PC-3 (cell line): ENCODE measurements at places on chromosomes 1 and 21. TPM values are rescaled to one million over a fixed set of nuclear protein-coding genes. Genes with fewer than 3 reads are reported as not detected.
A peak's percentile ranks its signal among the peaks of the same experiment; 100 is the strongest.

DNA sequence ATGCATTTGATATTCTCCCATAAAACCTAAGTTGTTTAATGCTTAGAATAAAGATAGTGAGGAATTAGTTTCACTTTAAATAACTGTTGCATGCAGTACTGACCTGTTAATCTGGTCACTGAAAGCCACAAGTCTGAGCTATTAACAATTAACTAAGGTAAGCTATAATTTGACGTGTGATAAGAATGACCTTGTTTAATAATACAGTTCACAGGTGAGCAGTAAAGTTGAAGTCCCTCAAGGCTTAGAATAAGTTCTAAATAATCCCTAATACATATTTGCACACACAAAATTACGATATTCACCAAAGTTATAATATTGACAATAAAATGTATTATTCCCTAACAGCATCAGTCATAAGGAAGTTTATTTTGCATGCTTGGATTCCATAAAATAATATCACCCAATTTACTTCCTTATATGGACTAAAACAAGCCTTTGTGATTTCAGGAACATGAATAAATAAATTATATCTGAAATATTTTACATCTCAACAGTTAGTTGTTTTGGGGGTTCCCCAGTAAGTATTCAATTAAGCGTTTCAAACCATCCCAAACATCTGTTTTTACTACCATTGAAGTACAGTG lies 70.6 kb upstream of the CHRM3 start:
- DNase-seq: no peak

The TRNP1 gene
- 108 and 109 TPM in 2 replicates for total RNA-seq

DNA sequence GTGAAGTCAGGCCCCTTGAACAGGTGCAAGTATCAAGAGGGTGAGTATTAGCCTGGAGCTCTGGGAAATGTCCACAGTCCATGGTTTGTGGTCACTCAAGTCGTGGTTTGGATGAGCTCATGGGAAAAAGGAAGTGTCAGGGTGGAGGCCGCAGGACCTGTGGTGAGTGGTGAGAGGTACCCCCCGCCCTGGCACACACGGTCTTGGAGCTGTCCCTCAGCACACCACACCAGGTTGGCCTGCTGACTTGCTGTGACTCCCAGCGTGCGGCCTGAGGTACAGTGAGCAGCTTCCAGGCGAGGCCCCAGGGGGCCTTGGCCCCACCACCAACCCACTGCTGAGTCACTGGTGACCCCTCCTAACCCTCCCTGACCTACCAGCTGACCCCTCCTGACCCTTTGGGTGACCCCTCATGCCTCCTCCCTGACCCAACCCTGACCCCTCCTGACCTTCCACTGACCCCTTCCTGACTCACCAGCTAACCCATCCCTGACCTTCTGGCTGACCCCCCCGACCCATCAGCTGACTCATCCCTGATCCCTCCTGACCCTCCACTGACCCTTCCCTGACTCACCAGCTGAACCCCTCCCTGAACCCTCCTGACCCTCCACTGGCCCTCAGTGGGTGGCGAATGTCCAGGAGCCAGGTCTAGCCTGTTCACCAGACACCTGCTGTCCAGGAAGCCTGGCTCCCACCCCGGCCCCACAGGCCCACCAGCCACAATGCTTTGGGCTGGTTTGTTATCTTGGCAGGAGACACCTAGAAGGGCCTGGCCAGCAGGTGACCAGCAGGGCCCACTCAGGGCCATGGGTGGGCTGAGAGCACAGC lies 34.8 kb upstream of the RNF187 start:
- no peak for DNase-seq

The S100A8 gene
- 0.29 TPM in 1 of 2 replicates, not detected in the other for total RNA-seq

DNA sequence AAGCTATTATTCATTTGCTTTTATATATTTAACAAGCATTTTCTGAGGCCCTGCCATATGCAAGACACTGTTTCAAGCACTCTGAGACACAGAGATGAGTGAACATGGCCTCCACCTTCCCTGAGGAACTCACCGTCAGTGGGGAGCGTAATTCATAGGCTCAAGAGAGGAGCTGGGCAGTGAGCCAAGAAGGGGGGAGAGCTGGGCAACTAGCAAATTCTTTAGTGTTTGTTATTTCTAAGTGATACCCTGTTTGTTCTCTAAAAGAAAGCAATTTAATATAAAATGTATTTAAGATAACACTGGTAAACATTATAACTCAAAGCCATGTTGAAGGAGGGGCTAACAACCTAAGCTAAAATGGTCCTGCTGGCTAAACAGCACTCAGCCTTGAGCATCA lies 119.2 kb upstream of the NGF start:
- no peak for DNase-seq

DNA sequence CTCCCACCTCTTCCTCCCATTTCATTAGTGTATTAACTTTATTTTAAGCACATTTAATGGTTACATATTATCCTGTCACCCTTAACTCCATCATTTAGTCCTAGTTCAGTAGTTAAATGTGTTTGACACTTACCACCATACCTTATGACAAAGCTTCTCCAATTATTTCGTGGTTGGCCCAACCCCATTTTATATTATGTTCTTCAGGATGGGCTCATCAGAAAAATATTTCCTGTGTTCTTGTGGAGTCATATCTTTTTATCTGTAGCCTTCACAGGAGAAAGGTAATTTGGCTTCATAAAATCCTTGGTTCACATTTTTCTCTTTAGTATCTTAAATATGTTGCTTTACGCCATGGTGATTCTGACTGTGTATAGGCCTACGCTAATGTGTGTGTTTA lies 142.3 kb upstream of the COL6A1 start:
- DNase-seq: peak; percentile 76

The WDR47 gene
- 6.2 and 7.7 TPM in 2 replicates for total RNA-seq

GRCh38 chr1:185291159-185291558 lies 25.9 kb downstream of the IVNS1ABP start:
- DNase-seq: no peak

DNA sequence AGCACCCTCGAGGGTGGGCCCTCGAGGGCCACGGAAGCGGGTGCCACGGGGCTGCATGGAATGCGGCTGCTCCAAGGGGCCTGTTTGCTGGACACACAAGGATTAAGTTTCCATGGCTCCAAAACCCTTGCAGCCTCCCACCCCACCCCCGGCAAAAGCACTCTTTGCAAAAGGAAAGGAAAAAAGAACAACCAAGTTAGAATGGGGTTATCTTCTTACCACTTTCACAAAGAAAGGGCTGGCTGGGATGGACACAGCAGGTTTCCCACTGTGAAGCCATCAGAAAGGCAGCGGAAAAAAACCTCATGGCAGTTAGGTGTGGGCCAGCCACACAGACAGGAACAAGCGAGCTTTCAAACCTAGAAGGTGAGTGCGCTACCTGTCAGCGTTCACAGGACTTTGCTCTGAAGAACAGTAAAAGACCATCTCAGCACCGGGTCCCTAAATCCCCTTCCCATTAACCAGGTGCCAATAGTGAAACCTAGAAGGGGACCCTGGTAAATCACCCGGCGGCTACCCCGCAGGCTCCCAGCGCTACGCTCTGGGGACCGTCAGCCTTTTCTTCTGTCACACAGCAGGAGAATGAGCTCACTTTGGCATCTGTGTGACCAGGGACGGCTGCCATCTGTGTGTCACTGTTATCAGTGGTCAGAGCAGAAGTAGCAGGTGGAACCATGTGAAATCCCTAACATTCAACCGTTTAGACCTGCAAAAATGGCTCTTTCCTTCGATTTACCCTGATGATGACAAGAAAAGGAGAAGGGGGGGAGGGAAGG lies 93.0 kb downstream of the SIM2 start:
- DNase-seq: no peak

DNA sequence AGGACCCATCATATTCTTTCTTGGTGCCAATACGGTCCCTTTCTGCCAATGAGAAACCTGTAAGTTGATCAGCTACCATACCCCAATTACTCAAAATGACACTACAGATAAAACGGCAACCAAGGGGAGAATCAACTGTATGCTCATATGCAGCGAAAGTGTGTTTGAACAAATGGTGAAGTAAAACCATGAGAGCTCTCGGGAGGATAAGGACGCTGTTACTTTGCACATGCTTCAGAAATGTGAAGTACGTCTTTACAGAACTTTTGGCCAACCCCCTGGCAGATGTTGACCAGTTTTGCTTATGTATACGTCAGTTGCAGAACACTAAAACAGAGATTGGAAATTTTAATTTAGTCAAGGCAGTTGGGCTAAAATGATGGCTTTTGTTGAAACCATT lies 79.6 kb downstream of the PROX1 start:
- DNase-seq: no peak

DNA sequence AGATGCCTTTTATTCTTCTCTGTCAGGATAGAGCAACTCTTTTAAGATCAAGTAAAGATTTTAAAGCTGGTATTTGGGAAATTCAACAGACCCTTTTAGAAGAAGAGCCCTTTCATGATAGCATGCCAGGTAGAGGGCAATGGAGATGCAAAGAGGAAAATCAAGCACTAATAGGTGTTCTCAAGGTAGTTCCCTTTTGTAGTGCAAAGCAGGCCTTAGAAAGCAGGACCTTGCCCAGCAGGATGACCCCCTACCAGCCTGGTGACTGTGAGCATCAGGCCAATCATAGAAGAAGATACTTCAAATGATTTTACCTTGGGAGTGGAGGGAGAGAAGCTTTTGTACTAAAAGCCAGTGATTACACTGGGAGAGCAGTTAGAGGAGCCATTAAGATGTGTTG lies 381.4 kb upstream of the ZRANB2 start:
- no peak for DNase-seq

The INSRR gene
- total RNA-seq: not detected in 2 replicates

GRCh38 chr1:92439291-92439690 lies 47.4 kb downstream of the GFI1 start:
- DNase-seq: no peak

The TNFRSF18 gene
- total RNA-seq: 87.2 and 120 TPM in 2 replicates

DNA sequence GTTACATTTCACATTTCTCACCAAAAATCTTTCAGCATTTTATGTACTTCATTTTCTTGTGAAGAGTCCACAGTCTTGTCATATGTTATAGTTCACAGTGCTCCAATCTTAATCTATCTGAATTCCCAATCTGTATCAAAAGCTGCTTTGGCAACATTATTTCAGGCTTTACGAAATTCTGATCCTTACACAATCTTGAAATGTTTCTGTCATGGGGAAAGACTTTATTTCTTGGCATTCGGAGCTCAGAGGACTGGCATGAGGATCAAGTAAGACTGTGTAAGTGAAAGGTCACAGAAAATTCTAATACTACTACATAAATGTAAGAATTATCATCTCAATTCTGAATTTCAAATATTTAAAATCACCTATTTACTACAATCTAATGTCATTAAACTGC lies 2.0 kb downstream of the USP33 start:
- no peak for DNase-seq

DNA sequence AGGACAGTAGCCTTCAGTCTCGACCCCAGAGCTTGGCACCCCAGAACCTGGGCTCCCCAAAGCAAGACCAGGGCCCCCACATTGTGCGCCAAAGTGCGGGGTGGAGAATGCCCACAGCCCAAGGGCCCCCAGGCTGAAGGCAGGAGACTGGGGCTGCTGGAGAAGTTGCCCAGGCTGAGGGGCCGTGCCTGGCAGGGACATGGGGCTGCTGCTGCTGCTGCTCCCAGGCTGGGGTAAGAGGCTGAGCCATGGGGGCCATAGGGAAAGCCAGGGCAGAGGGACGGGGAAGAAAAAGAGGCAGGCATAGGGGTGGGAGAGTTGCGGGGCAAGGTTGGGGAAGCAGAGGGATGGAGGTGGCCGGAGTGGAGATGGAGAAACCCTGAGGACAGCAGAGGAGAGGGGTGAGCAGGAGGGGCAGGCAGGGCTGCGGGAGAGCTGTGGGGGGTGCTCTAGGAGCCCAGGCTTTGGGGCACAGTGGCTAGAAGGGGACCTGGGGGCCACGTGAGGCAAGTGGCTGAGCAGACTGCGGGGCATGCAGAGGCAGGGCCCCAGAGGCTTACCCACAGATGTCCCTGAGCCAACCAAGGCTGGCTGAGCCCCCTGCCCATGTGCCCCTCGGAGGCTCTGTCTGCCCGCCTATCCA lies 18.9 kb downstream of the SLC27A3 start:
- no peak for DNase-seq

DNA sequence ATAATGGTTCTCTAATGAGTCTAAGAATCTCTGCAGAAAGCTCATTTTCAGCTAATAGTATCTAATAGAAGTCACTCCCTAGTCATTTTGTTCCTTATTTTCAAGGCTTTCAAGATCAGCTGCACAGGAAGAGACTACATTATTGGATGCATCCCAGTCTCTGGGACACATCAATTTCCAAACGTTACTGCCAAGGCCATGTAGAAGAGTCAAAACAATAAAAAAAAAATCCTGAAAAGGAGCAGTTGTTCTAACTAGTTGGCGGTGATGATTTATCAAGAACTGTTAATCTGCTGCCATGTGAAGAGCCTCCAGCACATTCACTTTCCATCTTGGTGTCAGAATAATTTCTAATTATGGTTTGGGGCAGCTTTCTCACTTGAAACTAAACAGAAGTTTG lies 5.7 kb downstream of the DDAH1 start:
- no peak for DNase-seq

The LCE1E gene
- total RNA-seq: not detected in 2 replicates

The FCMR gene
- total RNA-seq: 1.5 and 4.6 TPM in 2 replicates

DNA sequence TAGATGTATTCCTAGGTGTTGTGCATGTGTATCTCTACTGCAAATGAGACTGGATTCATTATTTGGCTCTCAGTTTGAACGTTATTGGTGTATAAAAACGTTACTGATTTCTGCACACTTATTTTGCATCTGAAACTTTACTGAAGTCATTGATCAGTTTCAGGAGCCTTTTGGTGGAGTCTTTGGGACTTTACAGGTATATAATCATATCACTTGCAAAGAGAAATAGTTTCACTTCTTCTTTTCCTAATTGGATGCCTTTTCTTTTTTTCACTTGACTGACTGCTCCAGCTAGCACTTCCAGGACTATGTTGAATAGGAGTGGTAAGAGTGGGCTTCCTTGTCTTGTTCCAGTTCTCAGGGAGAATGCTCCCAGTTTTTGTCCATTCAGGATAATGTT lies 252.2 kb downstream of the SMYD3 start:
- no peak for DNase-seq

The TBX19 gene
- total RNA-seq: 0.23 and 0.36 TPM in 2 replicates

DNA sequence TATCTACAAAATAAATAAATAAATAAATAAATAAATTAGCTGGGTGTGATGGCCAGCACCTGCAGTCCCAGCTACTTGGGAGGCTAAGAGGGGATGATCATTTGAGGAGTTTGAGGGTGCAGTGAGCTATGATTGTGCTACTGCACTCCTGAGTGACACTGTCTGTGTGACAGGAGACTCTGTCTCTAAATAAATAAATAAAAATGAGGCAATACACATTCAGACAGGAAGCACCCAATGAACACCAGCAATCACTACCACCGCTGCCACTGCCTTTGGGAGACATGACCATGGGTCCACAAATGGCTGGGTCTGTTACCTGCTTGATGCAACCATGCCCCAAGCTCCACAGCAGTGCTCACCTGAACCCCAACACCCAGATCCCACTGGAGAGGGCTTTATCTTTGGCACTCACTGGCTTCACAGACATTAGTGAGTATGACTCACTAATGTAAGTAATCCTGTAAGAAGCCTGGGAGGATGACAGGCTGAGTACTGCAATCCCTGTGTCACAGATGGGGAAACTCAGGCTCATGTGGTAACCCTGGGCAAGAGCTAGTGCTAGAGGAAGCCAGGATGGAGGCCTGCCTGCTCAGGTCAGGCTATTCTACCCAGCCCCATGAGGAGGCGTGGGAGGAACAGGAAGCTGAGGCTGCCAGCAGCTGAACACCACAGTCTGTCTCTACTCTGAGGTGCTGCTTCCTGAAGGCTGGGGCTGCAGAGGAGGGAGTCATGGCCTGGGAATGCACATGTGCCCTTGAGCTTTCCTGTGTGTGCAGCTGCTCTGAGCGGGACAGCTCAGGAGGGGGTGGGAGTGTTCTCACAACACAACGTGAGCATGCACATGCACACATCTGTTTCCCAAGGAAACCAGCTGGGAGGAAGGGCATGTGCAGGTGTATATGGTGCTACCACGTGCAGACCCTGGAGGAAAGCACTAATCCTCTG lies 43.0 kb downstream of the SLC9A1 start:
- DNase-seq: peak; percentile 97
